ENCODE measurements at places on chromosomes 3 and 15. TPM values are rescaled to one million over a fixed set of nuclear protein-coding genes. Genes with fewer than 3 reads are reported as not detected.

The RARRES1 gene
- 3.5 TPM for total RNA-seq

The EOMES gene
- total RNA-seq, result 0.88 TPM

The OIP5 gene
- 0.33 TPM for total RNA-seq

The SYNPR gene
- total RNA-seq, result not detected

The TBC1D5 gene
- 109 TPM for total RNA-seq

The LRCH3 gene
- 49.8 TPM for total RNA-seq

The MOBP gene
- total RNA-seq, result not detected

The IQCH gene
- 6.6 TPM for total RNA-seq

The ZIC4 gene
- not detected for total RNA-seq

The KLF15 gene
- 129 TPM for total RNA-seq

The NLGN1 gene
- 4.4 TPM for total RNA-seq

- DNase-seq, result no peak
These were observed 101.9 kb downstream of the CHDH start for GRCh38 chr3:53744351-53744750.

DNA sequence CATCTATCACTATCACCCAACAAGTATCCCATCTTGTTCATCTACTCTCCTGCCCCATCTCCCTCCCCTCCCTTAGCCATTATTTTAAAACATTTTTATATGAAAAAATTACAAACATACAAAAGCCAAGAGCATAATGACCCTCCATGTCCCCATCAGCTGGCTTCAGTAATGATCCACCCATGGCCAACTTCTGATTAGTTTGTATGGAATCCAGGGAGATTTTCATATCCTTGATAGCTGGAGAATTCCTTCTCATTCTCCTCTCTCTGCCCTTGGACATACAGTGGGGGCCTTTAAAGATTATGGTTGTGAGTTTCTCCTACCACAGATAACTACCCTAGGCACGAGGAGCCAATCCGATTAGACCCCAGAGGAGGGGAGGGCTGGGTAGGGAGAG, 40.2 kb downstream of the IRAK2 start:
- no peak for DNase-seq

- no peak for DNase-seq
These were observed 29.0 kb downstream of the TP53BP1 start for GRCh38 chr15:43463998-43464397.

DNA sequence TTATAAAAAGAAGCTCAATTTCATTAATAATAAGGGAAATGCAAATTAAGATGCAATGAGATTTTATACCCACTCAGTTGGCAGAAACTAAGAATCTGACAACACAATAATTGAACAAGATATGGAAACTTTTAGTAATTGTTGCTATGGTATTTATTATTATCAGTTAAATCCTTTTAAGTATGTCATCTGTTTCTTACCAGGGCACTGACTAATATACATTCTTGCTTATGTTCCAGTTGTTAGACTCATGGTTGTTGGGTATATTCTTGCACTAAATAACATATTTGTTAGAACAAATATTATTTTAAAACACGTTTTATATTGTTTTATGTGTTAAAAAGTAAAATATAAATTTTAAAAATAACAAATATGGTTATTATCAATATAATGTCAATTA, 690.3 kb downstream of the MECOM start:
- DNase-seq, result no peak

DNA sequence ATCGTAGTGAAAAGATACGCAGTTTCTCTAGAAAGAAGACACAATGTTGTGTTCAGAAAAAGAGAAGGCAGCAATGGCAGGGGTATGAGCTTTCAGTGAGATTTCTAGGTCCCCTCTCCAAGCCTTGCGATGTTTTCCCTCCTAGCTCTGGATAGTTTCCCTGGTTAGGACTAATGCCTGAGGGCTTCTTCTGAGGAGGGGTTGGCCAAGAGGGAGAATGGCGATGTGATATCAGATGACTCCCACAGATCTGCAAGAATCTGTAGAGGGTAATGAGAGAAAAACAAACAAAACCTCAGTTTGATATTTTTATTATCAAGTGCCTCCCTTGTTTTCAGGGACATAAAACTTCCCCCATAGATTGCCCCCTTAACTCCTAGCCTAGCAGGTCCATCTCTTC, 4.1 kb upstream of the CLDN1 start:
- no peak for DNase-seq

GRCh38 chr3:14976317-14976716, 28.9 kb downstream of the NR2C2 start:
- no peak for DNase-seq

- DNase-seq, result no peak
These were observed 178.9 kb downstream of the IL5RA start for GRCh38 chr3:2931265-2931664.

DNA sequence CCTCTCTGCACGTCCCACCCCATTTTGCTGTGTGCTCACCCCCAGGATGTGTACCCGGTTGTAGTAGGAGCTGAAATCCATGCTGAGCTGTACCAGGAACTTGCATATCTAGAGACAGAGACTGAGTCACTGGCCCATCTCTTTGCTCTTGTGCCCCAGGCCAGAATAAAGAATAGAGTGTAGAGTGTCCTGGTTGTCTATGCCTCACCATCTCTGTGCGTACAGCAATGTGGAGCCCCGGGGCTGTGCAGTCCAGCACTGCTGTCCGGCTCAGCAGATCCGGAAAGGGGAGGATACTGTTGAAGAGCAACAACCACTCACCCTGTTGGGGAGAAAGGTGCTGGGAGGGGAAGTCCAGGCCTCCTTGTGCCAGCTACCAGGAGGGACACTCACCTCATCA, 2.6 kb downstream of the DALRD3 start:
- no peak for DNase-seq

DNA sequence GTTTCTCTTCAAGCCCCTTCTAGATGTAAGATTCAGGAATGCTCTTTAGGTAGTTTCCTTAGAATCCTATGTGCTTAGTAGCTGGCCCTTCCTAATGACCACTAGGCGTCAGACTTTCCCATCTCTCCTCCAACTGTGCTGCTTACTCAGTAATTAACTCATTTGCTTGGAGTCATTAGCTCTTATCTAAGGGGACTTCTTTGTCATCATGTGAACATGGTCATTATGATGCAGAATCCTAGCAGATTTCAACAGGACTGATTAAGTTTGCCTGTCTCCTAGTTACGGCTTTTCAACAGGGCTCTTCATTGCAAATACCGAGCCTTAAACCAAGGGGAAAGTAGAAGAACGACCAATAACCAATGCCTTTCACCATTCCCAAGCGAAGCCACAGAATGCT, 46.4 kb downstream of the GJD2 start:
- no peak for DNase-seq

DNA sequence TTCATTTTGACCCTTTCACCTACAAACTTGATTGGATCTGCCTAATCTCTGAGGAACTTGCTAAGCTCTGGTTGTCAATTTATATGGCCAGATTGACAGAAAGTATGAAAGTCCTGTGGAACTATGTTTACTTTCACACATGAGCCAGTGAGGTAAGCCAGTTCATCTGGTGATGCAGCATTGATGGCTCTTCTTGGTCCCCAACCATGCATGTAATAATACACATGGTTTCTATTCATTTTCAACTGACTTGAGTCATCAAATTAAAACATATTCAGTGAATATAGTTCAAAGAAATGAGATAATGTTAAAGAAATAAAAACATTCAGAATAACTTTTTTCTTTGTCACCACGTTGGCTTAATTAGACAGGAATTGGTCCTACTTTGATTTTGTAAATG, 336.1 kb upstream of the THBS1 start:
- DNase-seq, result no peak

All from breast epithelium (tissue), 4 donors.